ENCODE measurements at places on chromosomes 6 and 20. TPM values are rescaled to one million over a fixed set of nuclear protein-coding genes. Genes with fewer than 3 reads are reported as not detected.

- DNase-seq = no peak
These were observed 126.2 kb downstream of the PTPRK start for GRCh38 chr6:128394167-128394566.

GRCh38 chr20:50844430-50845100, 49.7 kb downstream of the BCAS4 start:
- DNase-seq = no peak

DNA sequence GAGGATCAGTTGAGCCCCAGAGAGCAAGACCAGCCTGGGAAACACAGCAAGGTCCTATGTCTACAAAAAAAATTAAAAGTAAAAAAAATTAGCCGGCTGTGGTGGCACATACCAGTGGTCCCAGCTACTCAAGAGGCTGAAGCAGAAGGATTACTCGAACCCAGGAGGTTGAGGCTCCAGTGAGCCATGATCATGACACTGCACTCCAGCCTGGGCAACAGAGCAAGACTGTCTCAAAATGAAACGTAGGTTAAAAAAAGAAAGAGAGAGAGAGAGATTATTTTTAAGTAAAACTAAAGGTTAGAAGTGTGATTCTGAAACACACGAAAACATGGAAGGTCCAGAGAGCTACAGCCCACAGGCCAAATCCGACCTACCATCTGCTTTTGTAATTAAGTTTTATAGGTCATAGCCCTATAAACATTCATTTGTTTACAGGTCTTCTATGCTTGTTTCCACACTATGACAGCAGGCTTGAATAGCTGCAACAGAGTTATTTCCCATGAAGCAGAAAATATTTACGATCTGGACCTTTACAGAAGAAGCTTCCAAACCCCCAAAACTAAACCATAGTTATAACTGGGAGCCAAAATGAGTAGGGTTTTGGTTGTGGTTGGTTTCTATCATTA, 279.7 kb downstream of the GMDS start:
- no peak for DNase-seq

GRCh38 chr6:120608826-120609225, 725.5 kb downstream of the TBC1D32 start:
- no peak for DNase-seq

DNA sequence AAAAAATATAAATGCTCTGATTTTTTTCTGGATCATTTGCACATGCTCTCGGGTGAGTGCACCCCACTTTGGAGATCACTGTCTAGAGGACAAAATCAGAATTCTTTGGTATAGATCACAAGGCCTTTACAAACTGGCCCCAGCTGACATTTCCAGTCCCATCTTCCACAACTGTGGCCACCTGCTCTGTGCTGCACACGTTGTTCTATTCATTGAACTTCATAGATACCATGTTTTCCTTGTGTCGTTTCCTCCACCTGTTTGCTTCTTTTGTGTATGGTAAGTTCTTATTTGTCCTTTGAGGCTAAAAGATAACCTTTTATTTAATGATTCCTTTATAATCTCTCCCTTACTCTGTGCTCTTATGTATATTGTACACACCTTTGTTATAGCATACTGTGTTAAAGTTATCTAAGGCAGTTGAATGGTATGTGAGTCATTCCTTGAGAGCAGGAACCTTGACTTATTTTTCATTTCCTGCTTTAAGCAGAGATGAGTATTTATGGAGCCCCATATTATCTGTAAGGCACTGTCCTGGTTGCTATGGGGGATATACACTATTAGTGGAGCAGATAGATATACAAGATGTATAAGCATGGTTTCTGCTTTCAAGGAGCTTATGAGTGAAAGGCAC, 12.0 kb upstream of the SLC17A5 start:
- no peak for DNase-seq

DNA sequence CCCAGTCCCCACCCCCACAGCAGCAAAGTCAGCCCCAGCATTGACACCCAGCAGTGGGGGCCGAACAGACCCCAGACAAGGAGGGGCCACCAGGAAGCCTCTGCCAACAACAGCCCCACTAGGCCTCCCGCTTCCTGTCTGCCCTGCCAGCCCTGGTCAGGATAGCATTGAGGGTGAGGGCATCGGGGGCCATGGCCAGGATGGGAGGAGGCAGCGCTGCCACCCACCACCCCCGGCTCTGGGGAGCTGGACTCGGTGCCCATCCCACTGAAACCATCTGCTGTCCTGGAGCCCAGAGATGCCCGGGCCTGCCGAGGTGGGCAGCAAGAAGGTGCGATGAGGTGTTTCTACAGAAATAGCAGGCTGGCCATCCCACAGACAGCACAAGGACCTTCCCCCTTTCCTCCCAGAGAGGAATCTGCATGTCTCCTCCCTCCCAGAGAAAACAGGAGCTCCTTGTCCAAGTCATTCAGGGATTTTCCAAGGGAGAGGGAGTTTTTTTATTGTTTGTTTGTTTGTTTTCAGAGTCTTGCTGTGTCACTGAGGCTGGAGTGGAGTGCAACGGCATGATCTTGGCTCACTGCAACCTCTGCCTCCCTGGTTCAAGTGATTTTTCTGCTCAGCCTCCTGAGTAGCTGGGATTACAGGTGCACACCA, 62.1 kb upstream of the BHLHE23 start:
- DNase-seq = no peak

GRCh38 chr20:6711951-6712649, 55.4 kb upstream of the BMP2 start:
- no peak for DNase-seq

Gene TCF21
- not detected for total RNA-seq

Gene LPA
- total RNA-seq = not detected

Gene PTP4A1
- total RNA-seq = 30.3 TPM

Gene TAP2
- 147 TPM for total RNA-seq

Gene BCAS1
- total RNA-seq = 0.70 TPM

DNA sequence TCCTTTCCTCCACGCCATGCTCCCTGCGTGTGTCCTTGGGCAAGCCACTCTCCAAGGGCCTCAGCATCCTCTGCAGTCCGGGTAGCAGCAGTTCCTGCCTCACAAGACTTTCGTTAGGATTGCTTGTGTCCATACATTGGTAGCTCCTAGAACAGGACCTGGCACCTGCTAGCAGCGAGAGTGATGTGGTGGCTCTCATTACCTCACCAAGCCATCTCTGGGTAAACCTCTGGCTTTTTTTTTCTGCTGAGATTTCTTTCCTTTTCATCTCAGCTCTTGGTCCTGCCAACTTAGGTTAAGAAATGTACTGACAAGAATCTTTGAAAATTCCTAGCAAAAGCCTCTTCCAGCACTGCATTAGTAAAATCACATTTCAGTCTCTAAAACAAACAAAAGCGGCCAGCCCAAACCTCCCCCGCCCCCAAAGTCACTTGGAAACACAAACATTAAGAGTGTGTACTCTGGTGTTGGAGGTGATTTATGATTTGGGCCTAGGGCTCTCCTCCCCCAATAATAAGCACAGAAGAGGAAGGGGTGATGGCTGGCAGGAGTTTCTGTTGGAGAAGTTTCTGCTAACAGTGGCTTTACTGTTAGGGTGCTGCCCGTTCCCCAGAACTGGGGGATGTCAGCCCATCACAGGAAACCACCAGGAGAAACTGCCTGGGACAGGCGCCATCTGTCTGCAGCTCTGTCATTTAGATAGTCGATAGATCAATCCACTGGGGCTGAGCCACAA, 199.2 kb downstream of the CD83 start:
- no peak for DNase-seq

- DNase-seq = no peak
These were observed 11.8 kb upstream of the SMLR1 start for GRCh38 chr6:130815200-130816071.

GRCh38 chr20:62824476-62825332, 7.9 kb downstream of the COL9A3 start:
- DNase-seq = peak; percentile 53

GRCh38 chr6:16802071-16802470, 40.8 kb upstream of the ATXN1 start:
- DNase-seq = no peak

GRCh38 chr20:24481173-24481572, 11.7 kb downstream of the SYNDIG1 start:
- no peak for DNase-seq

Gene FIG4
- 11.2 TPM for total RNA-seq

GRCh38 chr6:44676246-44676790, 288.8 kb downstream of the CDC5L start:
- DNase-seq = no peak

DNA sequence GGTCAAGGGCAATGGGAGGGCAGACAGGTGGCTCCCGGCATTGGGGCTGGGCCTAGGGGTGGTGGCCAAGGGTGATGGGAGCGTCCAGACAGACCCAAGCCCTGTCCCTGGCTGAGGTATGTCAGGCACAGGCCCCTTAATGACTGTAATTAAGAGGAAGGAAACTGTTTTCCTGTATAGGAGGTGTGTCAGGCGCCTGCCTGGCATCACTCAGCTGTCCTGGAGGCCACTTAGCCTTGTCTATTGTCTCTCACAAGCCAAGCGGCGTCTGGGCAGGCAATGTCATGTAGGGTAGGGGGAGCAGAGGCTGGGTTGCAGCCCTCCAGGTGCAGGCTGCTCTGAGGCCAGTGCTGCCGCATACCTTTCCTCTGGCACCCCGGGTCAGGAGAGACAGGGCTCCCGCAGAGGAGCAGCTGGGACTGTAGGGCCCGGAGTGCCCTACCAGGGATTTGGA, 3.9 kb upstream of the FAM83C start:
- DNase-seq = no peak

Data from T-cell (primary cell).